ENCODE measurements at places on chromosomes 4 and X. TPM values are rescaled to one million over a fixed set of nuclear protein-coding genes. Genes with fewer than 3 reads are reported as not detected.

- DNase-seq = no peak
These were observed 35.2 kb downstream of the ARL9 start for GRCh38 chr4:56540826-56541225.

DNA sequence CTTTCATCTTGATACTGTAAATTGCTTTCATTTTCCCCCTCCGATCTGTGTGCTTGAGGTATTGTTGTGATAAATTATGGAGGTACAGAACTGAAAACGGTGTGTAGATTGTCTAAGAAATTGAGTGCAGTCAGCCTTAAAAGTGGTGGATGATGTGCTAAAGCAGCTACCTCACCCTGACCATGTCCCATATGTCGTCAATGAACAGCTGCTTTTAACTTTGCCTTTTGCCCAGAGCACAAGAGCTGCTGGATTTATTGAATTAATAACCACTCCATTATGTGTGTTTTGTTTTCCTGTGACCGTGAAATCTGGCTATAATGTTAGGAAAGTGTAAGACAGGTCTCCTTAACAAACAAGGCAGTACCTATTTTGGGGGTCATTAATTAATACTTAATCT, 581.9 kb upstream of the PITX2 start:
- DNase-seq = no peak

PAGE2 gene
- not detected for total RNA-seq

GRCh38 chrX:134032441-134032840, 47.0 kb upstream of the GPC3 start:
- DNase-seq = no peak

GRCh38 chrX:10570601-10571000, 49.8 kb downstream of the MID1 start:
- no peak for DNase-seq

DNA sequence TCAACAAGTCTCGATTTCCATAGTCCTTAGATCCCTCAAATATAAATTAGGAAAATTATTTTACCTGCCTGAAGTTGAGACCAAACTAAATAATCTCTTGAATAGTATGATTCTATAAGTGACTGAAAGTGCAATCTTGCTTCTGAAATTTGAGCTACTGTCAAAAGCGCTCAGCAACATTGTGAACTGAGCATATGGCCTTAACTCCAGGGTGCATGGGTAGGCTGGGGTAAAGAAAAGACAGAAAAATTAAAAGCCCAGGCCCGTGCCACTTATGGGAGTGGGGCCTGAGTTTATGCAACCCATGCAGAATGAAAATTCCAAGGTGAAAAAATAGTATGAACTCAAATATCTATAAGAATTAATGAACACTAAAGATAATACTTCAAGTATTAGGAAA, 9.8 kb downstream of the PGRMC2 start:
- no peak for DNase-seq

DNA sequence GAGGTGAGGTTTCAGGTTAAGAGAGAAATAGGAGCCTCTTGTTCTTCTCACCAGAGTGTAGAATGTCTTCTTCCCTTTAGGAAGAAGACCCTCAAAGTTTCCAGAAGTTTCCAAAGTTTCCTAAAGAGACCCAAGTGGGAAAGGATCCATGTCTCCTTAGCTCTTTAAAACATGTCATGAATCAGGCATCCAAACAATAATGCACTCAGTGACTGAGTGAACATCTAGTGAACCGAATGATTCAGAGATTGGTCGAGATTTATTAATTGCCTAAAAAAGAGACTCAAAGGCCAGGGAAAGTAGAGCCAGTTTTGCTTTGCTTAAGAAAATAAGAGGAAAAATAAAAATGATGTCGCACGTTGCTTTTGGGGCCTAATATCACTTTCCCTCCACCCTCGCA, 29.4 kb downstream of the FGF5 start:
- no peak for DNase-seq

GRCh38 chrX:24877854-24878650, 137.7 kb downstream of the ARX start:
- no peak for DNase-seq

DNA sequence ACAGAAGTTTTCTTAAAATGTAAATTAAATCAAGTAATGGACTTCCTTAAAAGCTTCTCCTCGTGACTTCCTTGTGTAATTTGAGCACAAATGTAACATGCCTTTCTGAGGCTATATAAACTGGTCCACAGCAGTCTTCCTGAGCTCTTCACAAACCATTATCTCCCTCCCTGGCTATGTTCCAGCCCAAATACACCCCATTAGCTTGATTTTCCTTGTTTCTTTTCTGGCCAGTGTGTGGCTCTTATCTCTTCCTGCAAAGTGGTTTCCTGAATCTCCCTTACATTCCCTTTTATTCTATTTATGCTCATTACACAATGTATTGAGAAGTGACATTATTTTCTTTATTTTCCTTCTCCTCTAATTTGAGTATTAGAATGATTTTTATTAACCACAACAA, 1085.3 kb upstream of the PCDH10 start:
- DNase-seq = no peak

FMR1 gene
- 35.8 TPM for total RNA-seq

DNA sequence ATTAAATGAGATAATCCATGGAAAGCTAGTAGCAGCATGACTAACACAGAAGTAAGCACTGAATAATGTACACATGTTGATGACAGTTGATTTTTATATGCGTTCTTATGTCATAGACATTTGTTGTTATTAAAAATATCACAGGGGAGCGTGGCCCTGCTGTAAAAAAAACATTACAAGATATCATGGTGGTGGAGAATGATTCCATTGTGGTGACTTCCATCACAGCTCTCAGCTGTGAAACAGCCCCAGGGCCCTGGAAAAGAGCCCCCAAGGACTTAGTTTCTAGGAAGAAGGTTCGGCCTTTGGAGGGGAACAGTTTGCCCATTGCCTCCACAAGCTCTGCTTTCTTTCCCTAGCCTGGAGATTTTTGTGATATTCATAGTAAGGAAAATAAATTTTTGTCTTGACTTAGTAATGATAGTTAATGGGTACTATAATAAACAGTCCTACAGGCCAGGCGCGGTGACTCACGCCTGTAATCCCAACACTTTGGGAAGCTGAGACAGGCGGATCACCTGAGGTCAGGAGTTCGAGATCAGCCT, 49.9 kb downstream of the FAM114A1 start:
- peak; percentile 75 for DNase-seq

DNA sequence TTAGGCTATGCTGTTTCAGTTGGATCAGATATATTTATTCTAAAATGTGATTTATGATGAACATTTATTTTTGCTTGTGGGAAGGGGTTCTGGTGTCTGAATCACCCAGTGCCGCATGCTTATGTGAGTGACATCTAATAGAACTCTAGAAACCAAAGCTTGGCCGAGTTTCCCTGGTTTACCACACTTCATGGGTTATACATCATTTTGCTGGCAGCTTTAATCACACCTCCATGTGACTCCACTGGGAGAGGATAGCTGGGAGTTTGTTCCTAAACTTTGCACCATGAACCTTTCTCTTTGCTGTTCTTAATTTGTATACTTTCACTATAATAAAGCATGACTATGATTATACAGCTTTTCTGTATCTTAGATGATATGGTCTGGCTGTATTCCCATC, 382.9 kb downstream of the INPP4B start:
- DNase-seq = no peak

DNA sequence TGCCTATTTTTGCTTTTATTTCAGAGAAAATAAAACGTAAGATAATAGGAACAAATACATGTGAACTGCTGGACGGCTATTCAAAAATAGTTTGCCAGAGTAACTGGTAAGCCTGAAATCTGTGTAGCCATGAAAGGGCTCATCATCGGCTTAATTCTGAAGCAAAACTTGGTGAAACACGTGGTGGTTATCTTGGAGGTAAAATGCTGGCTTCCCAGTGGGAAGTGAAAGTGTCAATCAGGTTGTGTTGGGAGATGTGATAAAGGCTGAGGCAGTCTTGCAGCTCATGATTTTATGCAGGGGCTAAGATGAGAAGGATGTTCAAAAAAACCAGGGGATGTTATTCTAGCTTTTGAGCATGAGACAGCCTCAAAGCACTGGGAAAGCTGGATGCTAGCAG, 36.1 kb upstream of the TLR2 start:
- no peak for DNase-seq

SFRP2 gene
- total RNA-seq = not detected

DNA sequence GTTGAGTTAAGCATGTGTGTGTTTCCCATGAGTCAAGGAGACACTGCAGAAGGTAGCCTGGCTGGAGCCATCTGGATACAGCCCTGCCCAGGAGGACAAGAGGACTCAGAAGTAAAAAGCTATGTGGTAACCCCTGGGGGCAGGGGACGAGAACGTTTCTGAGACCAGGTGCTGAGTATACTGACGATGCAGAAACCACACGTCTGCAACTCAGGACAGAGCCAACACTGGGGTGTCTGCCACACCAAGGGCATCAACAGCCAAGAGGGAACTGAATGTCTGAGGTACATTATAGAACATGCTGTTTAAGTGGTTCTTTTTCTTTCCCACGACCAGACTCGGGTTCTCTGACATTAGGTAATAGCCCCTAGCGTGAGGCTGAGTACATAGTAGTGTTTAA, 94.1 kb upstream of the GPR34 start:
- no peak for DNase-seq

NUDT10 gene
- total RNA-seq = 2.7 TPM

- DNase-seq = peak; percentile 94
These were observed 19.1 kb downstream of the SLAIN2 start for GRCh38 chr4:48360285-48361011.

DNA sequence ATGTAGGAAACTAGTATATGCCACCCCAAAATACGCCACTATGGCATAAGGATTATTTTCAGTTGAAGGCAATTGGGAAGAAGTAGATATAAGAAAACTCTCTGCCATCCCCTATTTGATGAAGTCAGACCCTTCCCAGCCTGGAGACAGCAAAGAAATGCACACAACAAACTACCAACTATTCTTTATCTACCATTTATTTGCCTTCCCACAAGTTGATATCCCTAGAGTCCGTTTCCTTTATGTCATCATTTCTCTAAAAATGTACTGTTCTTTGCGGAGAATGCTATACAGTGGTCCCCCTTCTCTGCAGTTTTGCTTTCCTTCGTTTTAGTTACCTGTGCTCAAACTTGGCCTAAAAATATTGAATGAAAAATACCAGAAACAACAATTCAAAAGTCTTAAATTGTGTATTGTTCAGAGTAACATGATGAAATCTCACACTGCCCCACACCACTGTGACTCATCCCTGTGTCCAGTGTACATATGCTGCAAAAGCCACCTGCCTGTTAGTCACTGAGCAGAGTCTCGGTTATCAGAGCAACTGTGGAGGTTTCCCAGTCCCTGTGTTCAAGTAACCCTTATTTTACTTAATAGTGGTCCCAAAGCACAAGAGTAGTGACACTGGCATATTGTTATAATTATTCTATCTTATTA, 152.3 kb downstream of the WDFY3 start:
- DNase-seq = peak; percentile 50

- DNase-seq = no peak
These were observed 22.4 kb downstream of the ANAPC4 start for GRCh38 chr4:25399510-25399909.

CYLC1 gene
- total RNA-seq = not detected

G3BP2 gene
- 159 TPM for total RNA-seq

DNA sequence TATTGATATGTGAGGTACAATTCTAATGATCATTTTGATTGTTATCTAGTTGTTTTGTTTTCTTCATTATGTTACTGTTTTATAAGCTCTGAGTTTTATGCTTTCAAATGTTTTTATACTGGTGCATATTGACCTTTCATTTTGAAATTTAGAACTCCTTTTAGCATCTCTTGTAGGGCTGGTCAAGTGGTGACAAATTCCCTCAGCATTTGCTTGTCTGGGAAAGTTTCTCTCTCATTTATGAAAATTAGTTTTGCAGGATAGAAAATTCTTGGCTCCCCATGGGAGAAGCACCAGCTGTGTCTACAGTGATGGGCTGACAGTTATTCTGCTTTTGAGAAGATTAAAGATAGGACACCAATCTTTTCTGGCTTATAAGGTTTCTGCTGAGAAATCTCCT, 105.3 kb upstream of the SPRY1 start:
- no peak for DNase-seq

- DNase-seq = peak; percentile 86
These were observed 112.9 kb upstream of the AGA start for GRCh38 chr4:177555007-177555574.

DNA sequence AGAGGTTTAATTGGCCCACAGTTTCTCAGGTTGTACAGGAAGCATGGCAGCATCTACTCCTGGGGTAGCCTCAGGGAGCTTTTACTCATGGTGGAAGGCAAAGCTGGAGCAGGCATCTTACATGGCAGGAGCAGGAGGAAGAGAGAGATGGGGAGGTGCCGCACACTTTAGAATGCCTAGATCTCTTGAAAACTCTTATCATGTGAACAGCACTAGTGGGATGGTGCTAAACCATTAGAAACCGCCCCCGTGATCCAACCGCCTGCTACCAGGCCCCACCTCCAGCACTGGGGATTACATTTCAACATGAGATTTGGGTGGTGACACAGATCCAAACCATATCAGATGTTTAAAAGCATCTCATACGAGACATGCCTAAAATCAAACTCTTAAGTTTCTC, 41.6 kb upstream of the SCOC start:
- DNase-seq = no peak

EGF gene
- total RNA-seq = 0.36 TPM

DNA sequence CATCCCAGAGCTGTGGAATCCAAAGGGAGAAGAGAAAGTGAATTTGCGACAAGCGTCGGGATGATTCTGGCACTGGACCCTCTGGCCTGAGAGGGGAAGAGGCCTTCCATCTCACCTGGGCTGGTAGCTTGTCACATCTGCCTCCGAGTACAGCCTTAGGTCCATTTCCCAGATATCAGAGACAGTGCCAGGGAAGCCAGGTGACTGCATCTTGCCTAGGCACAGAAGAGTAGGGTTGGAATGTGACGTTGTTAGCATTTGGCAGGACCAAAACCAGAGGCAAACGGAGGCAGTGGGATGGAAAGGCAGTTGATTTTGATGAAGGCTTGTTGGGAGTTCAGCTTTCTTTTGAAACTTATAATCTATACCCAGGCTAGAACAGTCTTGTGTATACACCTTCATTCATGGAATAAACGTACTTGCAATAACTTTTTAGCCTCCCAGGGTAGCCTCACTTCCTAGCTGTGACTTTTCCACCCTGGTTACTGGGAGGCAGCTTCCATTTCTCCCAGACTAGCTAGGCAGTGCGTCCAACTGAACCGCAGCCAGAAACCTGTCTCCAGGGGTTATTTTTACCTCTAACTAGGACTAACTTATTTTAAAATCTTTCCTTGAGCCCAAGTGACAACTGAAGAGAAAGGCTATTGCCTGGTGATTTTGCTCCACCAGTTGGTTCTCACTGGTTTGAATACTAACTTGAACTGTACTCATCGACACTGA, 5.9 kb downstream of the SOD3 start:
- peak; percentile 75 for DNase-seq

GRCh38 chrX:122625239-122625638, 558.8 kb upstream of the GRIA3 start:
- no peak for DNase-seq

DNA sequence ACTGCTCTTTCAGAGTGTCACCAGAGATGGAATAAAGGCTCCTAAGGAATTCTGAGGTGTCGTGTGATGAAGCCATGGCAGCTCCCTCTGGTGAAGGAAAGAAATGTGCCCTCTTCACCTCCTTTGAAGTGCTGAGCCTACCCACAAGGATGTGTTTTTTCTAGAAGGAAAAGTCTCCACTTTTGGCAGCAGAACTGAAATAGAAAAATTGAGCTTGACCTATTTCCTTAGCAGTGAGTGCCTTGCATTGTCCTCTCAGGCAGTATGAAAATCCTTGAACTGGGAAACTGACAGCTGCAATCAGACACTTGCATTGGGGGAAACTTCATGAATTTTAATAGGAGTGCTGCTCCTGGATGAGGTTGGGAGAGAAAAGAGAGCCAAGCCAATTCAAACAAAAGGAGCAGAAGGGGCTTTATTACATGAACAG, 95.2 kb downstream of the DCLK2 start:
- peak; percentile 37 for DNase-seq

GRCh38 chrX:149650162-149650561, 18.6 kb upstream of the TMEM185A start:
- DNase-seq = no peak

Measured in osteoblast (primary cell).